Hematopoietic multipotent progenitor cell (in vitro differentiated cells): ENCODE measurements at places on chromosomes 3 and 15. TPM values are rescaled to one million over a fixed set of nuclear protein-coding genes. Genes with fewer than 3 reads are reported as not detected.

The ANKRD63 gene
- total RNA-seq: 1.1 TPM

The ATP13A4 gene
- 0.27 TPM for total RNA-seq

The RETNLB gene
- total RNA-seq: not detected

The ZNF502 gene
- total RNA-seq: 1.3 TPM

DNA sequence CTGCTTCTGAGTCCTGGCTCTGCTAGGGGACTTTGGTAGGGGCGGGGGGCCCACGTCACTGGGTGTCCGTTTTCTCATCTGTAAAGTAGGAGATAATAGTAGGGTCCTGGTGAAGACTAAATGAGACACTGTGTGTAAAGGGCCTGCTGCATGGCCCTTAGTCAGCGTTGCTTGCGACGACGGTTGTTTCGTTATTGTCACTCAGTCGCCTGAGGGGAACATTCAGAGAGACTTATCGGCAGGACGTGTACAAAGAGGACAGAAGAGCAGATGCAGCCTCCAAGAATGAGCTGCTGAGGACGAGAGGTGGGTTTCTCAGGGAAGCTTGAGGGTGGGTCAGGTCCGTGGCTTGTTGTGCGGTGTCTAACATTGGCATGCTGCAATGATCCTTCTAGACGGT is 52.9 kb upstream of the MEX3B start:
- DNase-seq: no peak

GRCh38 chr3:85571835-85572234 is 613.0 kb downstream of the CADM2 start:
- no peak for DNase-seq
